ENCODE measurements at places on chromosomes 3 and 15.

DNA sequence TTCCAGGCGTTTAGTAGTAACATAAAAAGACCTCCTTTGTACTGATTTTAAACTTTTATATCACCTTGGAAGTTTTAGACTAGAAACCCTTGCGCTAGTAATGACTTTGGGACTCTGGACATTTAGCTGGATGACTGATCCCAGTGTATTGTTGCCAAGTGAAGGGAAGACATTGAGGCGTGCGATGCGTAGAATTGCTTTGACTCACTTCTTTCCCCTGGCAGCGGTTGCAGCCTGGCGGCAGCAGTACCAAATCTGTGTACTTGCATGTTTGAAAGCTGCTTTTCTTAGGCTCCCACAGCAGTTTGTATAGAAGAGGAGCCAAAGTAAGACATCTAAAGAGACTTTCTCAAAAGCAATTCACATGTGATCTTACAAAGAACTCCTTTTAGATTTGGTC lies 151.6 kb downstream of the BBX start:
- no peak for DNase-seq

DNA sequence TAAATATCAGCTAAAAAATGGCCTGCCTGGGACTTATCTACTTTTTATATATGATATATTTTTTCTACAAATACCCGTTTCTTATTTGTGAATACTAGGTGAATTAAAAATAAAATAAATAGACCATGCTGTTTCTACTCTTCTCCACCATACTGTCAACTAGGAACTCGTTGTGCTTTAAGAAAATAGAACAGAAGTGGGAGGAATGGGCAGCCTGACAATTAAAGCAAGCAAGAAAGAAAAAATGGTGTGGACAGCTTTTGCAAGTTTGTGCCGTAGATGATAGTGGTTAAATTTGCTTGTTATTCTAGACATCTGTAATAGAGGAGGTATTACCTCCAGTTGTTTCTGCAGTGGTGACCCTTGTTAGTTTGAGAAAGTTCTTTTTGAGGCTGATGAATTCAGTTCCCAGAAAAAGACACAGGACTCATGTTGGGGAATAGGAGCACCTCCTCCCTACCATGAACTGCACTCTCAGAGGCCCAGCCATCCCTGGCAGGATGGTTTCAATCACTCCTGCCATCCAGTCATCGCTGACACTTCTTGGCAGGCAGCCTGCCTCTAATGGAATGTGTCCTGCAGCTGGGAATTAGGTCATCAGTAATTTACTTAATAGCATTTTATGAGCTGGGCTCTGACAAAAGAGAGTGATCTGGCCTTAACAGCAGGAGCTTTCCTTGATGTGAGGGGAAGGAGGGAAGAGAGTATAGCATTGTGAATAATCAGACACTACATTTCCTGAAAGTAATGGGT lies 105.0 kb upstream of the GAP43 start:
- no peak for DNase-seq

DNA sequence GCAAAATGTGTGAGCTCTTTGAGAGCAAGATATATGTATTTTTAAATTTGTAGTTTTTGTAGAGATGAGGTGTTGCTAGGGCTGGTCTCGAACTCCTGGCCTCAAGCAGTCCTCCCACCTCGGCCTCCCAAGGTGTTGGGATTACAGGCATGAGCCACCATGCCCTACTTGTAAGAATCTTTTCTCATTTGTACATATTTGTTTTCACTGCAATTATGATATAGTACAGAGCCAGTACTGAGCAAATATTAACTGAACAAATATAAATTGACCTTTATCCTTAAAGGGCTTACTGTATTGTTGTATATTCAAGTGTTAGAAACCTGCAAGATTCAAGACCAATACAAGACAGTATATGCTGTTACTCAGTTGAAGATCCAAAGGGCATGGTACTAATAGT lies 53.4 kb downstream of the GTF2E1 start:
- DNase-seq: no peak

DNA sequence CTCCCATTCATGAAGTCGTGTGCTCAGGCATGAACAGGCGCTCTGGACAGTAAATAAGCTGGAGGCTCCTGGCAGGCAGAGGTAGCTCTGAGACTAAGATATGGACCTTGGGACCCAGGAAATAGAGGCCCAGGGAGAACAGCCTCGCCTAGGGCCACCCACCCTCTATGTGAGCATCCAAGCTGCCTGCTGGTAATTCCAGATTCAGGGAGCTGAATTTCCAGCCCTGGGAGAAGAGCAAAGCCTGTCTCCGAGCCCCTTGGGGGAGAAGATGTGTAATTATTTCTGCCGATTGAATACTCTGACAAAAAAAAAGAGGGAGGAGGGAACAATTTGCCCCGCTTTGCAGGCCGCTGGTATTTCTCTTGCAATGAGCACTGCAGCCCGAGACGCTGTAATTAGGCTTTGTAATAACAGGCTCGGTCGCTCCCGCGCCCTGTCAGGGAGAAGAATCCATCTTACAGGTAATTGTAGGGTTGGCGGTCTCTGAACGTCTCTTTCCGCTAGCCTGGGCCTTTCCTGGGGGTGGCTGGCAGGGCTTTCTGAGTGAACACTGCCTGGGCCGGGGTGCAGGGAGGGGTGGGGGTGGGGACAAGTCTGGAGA lies 131.5 kb downstream of the WNT7A start:
- DNase-seq: no peak

DNA sequence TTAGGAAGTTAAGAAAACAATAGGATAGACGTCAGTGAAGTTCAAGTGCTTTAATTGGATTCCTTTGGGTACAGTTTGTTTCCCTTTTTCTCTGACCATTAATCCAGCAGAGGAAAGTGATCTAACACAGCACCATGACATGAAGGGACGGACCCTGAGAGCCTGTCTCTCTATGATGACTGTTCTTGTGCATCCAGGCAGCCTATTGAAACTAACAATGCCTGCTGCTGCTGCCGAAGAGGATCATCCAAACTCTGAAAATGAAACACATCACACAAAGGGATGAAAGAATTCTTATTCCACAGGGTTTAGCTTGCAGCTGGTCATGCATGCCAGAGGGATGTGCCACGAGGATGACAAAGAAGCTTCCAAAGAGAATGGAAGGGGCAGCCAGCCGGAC lies 75.5 kb downstream of the ZBTB20 start:
- no peak for DNase-seq

- DNase-seq: no peak
These were observed 12.3 kb upstream of the USP8 start for GRCh38 chr15:50411870-50412269.

- DNase-seq: no peak
These were observed 85.6 kb downstream of the RAP2B start for GRCh38 chr3:153247331-153248330.
